ENCODE measurements at places on chromosomes 3 and 15.

GRCh38 chr15:58519516-58519915, 87.7 kb downstream of the LIPC start:
- no peak for DNase-seq

DNA sequence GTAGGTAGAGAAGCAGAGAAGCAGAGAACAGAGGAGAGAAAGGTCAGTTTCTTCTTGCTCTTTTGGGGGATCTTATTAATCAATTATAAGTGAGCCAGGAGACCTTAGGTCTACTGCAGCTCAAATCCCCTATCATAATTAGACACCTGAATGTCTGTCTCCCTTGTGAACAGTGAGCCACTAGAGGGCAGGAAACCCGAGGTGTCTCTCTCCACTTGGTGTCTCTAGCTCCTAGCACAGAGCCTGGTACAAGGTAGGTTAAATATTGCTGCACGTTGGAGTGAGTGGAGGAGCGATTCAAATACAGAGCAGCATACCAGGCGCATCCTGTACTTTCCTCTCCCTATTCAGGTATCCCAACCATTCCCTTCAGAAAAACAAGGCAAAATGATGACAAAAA, 2.0 kb upstream of the ST8SIA2 start:
- DNase-seq = no peak

GRCh38 chr3:18443665-18444594, 18.8 kb upstream of the SATB1 start:
- DNase-seq = peak; percentile 51

DNA sequence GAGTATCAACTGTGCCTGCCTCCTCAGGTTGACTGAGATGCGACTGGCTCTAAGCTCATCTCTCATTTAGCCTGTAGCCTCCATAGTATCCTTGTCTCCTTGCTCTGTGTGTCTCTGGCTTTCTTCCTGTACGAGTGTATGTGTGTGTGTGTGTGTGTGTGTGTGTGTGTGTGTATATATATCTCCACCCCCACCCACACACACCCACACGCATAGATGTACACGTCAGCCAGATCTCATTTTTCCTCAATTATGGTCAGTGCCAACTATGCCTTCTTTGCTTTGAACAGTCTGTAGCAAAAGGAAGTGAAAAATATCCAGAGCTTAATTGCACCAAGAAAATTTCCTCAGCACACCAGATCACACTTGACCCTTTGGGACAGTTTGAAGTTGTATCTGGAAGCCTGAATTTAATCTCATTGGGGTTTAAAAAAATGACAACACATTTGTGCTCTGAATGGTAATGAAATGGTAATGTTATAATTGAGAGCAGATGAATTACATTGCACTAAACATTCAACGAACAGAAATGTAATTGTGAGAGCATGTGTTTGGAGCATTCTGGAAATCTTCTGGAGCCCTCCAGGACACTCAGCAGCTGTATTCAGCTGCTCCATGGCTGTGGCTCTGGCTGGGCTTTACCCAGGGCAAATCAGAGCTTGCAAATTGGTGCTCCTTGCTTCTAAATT, 63.6 kb downstream of the RYR3 start:
- DNase-seq = no peak

- DNase-seq = no peak
These were observed 40.4 kb upstream of the RAB6B start for GRCh38 chr3:133935843-133936769.

All from activated CD4-positive, CD25-positive, alpha-beta regulatory T cell treated with anti-CD3 and anti-CD28 coated beads, Interleukin-2, amount 50 U/mL, for 72 hours (primary cell).